Daoy (cell line): ENCODE measurements at places on chromosomes 2 and 18. TPM values are rescaled to one million over a fixed set of nuclear protein-coding genes. Genes with fewer than 3 reads are reported as not detected.

DNA sequence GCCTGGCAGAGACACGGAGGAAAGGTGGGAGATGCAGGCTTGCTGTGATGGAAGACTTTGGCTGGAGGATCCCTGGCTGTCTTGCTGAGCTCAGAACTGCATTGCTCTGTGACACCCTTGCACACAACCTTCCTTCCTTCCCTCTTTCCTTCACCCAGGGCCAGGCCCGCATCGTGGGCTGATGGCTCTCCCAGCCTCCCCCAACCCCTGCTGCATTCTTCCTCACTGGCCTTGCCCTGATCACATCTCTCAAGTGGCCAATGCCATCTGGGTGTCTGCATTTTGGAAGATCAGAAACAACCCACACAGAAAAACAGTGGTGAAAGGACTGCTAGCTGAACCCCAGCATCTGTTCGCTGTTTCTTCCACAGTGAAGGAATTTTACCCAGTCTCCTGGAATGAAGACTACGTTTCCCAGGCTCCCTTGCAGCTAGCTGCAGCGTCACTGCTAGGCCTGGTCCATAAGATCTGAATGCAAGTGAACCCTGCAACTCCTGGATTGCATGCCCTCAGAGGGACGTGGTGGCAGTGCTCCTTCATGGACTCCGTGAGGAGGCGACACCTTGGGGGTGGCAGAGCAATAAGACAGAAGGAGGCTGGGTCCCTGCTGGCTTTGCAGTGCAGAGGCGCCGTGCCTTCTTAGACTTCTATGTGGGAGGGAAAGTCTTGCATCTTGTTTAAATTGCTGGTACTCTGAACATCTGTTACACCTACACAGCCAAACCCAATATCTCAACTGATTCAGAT lies 78.9 kb upstream of the YWHAQ start:
- DNase-seq: no peak

DNA sequence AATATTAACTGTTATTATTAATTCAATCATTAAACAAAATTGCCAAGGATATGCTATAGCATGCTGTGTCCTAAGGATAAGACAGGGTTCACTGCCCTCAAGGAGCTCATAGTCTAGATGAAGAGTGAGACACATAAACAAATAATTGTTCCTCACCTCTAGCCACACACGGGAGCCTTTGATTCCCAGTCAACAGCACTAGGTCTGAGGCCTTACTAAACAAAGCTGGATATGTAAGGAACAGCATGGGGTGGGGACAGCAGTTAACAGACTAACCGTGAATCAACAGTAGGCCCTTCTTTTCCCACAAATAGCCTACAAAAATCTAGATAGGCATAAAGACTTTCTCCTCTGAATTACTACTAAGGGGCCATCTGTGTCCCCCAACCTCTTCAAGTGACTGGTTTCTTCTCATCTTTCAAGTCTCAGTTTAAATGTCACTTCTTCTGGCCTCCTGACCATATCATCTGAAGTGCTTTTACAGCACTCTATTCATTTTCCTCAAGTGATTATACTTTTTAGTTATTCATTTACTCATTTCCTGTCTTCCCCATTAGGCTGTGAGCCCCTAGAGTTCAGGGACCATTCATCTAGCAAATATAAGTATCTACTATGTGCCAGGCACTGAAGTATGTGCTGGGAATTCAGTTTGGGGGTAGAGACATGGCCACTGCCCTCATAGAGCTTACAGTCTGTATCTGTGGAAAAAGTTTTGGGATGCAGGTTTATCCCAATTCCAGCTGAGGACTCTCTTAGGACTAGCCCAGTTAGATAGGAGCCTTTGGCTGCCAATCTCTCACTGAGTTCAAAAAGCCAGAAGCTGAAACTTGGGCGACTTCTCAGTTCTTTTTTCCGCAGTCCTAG lies 29.9 kb upstream of the IHH start:
- no peak for DNase-seq

DNA sequence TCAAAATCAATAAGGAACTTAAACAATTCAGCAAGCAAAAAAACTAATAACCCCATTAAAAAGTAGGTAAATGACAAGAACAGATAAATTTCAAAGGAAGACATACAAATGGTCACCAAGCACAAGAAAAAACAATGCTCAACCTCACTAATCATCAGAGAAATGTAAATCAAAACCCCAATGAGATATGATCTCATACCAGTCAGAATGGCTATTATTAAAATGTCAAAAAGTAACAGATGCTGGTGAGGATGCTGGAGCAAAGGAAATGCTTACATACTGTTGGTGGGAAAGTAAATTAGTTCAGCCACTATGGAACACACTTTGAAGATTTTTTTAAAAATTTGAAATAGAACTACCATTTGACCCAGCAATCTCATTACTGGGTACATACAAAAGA lies 538.0 kb downstream of the TMX3 start:
- DNase-seq: no peak

GRCh38 chr18:7668392-7668791 lies 101.3 kb downstream of the PTPRM start:
- DNase-seq: no peak

DNA sequence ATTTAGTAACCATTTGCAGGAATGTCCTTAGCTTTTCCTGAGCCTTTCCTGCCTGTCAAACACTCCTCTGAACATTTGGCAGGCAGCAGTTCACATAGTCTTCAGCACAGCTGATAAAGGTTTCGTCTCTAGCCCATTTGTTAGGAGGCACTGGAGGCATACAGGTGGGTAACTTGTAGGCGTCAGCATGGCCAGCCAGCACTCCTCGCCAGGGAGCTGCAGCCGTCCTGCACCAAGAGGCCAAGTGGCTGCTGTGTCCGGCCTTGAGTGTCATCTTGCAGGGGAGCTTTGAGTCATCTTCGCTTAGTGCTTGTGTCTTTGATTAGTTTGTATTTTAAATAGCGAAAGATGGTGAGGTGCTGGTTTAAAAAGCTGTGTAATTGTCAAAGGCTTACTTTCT lies 120.3 kb upstream of the NFATC1 start:
- no peak for DNase-seq

DNA sequence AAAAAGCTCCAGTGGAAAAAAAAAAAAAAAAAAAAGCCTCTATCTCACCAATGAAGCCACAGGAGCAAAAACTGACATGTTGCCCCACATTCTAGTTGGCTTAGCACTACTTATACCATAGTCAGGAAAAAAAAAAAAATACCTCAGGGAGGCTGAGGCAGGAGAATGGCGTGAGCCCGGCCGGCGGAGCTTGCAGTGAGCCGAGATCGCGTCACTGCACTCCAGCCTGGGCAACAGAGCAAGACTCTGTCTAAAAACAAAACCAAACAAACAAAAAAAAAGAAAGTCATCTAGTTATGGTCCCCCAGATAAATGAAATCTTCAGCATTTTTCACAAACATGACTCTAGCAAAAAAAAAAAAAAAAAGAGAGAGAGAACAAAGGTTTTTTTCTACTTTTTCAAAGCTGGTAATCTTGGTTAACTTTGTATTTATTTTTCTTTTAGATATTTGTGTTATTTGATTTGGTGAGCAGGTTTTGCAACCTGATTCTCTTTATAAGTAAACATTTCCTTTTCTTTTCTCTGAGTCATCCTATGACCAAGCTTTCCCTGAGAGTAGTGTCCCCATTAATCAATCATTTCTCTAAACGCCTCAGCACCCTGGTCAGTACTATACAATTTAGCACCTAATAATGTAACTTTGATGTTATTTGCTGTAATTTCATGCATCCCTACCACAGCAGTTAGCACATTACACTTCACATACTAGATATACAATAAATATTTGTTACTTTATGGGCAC lies 273.7 kb upstream of the PIK3C3 start:
- no peak for DNase-seq

- DNase-seq: no peak
Observed at GRCh38 chr2:44532031-44532430, 170.3 kb downstream of the CAMKMT start.

DNA sequence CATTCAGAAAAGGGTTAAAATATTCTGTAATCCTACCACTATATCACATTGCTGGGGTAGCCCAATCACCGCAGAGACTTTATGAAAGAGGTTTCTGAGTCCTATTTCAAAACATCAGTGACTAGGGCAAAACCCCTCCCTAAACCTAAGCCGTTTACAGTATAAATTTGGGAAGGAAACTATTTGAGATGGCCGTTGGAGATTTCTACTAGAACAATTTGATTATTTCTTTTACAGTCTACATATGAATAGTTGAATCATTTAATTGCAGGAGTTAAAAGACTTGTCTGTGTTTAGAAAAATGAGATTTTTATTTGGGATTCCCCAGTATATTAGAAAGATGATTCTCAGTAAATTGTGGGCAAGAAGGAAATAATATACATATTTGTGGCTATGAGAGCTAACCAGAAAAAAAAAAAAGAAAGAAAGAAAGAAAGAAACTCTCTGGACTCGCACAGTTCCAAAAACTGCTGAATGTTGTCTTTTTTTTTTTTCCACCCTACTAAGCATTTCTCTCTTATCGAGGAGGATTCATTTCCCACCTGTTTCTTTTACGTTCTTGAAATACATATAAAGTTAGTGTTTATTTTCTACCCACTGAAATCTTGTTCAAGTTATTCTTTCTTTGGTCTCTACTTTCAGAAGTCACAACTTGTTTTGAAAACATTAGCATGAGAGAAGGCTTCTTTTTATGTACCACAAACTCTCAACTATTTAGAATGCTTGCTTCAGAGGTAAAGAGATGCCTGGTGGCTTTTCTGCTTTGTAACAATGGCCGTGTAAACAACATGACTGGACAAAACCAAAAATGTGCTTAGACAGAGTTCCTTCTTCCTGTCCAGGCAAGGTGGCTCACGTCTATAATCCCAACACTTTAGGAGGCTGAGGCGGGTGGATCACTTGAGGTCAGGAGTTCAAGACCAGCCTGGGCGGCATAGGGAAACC lies 65.9 kb downstream of the BCL2 start:
- no peak for DNase-seq

GRCh38 chr2:187475499-187476248 lies 27.6 kb upstream of the CALCRL start:
- no peak for DNase-seq

GRCh38 chr2:215613280-215613679 lies 177.4 kb upstream of the FN1 start:
- peak; percentile 44 for DNase-seq

GRCh38 chr18:46768166-46768921 lies 11.5 kb upstream of the ST8SIA5 start:
- DNase-seq: no peak

- no peak for DNase-seq
Observed at GRCh38 chr2:59449274-59449673, 1104.2 kb downstream of the BCL11A start.

- no peak for DNase-seq
Observed at GRCh38 chr2:170462433-170463205, 252.5 kb upstream of the SP5 start.

DNA sequence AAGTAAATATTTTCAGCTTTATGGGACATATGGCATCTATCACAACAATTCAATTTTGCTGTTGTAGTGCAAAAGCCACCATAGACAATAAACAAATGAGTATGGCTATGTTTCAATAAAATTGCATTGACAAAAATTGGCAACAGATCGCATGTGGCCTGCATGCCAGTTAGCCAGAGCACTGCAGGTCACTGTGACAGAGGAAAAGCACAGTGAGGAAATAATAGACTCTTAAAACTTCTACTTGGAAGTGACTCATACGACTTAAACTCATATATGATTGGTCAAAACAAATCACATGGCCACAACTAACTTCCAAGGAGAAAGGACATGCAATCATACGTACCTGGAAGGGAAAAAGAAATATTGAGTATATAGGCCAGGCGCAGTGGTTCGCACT lies 44.4 kb downstream of the EXOC6B start:
- DNase-seq: no peak

GRCh38 chr2:219026946-219027345 lies 14.4 kb downstream of the CFAP65 start:
- no peak for DNase-seq

GRCh38 chr2:234435836-234436481 lies 60.9 kb downstream of the ARL4C start:
- DNase-seq: peak; percentile 34

- DNase-seq: peak; percentile 54
Observed at GRCh38 chr18:22434973-22435608, 17.4 kb upstream of the CTAGE1 start.

DNA sequence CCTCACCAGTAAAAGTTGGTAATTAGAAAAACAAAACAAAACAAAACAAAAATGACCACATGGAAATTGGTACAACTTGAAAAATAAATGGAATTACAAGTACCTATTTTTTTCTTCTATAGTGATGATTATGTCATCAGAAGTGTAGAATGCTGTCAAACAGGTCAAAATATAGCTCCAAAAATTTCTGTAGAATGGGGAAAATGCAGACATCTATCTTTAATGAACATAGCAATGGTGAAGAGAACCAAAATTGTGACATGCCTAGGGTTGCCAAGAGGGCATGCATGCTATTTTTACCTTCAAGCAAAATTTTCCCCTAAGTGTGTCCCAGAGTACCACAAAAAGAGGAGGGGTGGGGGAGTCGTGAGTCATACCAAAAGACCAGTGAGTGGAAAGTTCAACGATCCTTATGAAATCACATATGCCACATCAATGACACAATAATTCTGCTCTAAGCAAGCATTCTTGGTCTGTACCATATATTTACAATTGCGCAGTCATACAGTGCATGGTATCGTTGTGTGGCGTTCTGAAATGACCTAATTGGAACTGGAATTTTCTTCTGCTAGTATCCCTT lies 1436.4 kb downstream of the SUCLG1 start:
- no peak for DNase-seq

DNA sequence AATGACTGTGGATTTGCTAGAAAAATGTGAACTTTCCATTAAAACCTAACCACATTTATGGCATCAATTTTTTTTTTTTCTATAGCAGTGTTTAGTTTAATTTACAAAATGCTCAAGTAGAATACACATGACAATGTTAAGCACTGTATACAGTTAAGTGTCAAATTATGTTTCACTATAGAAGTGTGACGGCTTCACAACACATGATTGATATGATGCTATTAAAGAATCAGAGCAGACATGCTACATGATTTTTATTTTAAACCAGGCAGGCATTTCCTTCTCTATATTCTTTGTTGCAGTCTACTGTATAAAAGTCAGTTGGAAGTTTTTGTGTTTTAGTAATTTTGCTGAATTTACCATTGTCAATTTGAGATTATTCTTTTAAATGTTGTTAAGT lies 43.6 kb downstream of the PROKR1 start:
- DNase-seq: no peak

RSAD2 gene
- total RNA-seq: 3.0 and 5.8 TPM in 2 replicates

SKOR2 gene
- not detected in 2 replicates for total RNA-seq

NOL4 gene
- total RNA-seq: 0.68 and 1.9 TPM in 2 replicates

SLC35F6 gene
- 18.5 and 19.1 TPM in 2 replicates for total RNA-seq

B3GNT7 gene
- 0.63 and 1.1 TPM in 2 replicates for total RNA-seq

SLC40A1 gene
- total RNA-seq: 2.3 and 5.6 TPM in 2 replicates

TBR1 gene
- total RNA-seq: not detected in 2 replicates

ADCYAP1 gene
- total RNA-seq: 2.7 and 9.9 TPM in 2 replicates

ITGA4 gene
- 8.9 and 11.3 TPM in 2 replicates for total RNA-seq

PPP1R1C gene
- 1.7 and 1.9 TPM in 2 replicates for total RNA-seq

ARHGAP25 gene
- 0.51 and 1.7 TPM in 2 replicates for total RNA-seq

FAM237A gene
- total RNA-seq: not detected in 2 replicates
